ENCODE measurements at places on chromosomes 1 and 21.

- no peak for DNase-seq
Observed at GRCh38 chr1:225817611-225818061, 7.7 kb downstream of the EPHX1 start.

GRCh38 chr1:79638382-79638781 is 631.9 kb upstream of the ADGRL4 start:
- DNase-seq = no peak

DNA sequence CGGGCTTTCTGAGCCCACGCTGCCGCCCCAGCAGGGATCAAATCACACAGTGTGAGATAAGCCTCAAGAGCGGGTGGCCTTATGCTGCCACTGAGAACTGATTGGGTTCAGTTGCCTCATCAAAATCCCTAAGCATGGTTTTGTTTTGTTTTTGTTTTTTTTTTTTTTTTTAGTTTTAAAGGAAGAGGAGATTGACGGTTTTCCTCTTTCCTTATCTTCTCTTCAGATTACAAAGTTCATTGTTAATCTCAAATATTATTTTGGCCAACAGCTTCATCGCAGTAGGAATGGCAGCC is 651 bp downstream of the COA6 start:
- no peak for DNase-seq

GRCh38 chr1:3360646-3361257 is 93.7 kb upstream of the ARHGEF16 start:
- DNase-seq = no peak

GRCh38 chr1:235855811-235856429 is 10.8 kb downstream of the LYST start:
- no peak for DNase-seq

GRCh38 chr1:101367630-101368029 is 130.8 kb downstream of the S1PR1 start:
- no peak for DNase-seq

GRCh38 chr1:56024155-56024554 is 555.2 kb downstream of the PLPP3 start:
- DNase-seq = no peak

DNA sequence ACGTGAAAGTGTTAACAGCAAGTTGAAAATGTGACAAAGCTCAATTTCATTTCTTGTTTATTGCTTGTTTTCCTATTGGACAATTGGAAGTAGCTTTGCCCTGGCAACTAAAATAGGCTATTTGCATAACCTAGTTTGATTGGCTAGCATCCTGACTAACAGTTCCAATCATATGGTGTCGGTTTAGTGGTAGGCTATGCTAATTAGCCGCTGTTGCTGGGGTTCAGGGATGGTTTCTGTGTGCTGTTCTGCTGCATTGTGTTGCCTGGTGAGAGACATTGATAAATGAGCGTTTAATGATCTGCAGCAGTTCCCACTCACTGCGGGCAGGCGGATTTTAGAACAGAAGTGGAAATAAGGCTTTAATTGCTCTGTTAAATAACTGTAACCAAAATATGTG is 68.5 kb downstream of the DYRK1A start:
- peak; percentile 73 for DNase-seq
